ENCODE measurements at places on chromosomes 13 and 19. TPM values are rescaled to one million over a fixed set of nuclear protein-coding genes. Genes with fewer than 3 reads are reported as not detected.

DNA sequence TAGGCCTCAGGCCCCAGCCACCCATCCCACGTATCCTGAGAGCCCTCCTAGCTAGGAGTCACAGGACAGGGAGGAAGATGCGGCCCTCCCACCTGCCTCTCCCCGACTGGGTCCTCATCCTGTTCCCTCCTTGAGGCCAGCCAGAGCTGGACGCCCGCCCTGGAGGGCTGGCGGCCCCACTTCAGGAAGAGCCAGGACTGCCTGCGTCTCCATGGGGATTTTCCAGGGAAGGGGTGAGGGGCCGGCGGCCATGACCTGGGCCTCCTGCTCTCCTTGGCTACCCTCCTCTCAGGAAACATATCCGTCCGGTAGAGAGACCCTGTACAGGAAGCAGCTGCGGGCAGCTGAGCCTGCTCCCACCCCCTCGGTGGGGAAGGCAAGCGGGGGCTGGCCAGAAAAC, 11.3 kb upstream of the PRKD2 start:
- DNase-seq = no peak

DNA sequence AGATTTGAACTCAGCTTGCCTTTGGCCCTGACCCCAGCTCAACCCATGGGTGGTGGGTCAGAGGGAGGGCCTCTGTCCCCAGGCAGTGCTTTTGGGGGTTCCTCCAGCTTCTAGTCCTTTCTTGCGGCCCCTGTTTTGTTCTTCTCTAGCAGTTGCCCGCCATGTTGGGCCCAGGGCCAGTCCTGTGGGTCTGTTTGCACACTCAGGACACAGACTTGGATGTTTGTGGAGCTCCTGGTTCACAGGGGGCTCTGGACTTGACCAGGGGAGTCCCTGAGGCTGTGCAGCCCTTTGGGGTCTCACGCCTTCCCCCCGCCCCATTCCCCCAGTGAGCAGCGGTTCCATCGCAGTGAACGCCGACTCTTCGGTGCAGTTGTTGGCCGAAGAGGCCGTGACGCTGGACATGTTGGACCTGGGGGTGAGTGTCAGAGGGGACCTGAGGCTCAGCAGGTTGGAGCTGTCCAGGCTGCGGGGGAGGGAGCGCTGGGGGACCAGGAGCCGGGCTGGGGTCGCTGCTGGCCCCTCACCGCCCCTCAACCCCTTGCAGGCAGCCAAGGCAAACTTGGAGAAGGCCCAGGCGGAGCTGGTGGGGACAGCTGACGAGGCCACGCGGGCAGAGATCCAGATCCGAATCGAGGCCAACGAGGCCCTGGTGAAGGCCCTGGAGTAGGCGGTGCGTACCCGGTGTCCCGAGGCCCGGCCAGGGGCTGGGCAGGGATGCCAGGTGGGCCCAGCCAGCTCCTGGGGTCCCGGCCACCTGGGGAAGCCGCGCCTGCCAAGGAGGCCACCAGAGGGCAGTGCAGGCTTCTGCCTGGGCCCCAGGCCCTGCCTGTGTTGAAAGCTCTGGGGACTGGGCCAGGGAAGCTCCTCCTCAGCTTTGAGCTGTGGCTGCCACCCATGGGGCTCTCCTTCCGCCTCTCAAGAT, 2.5 kb downstream of the ATP5F1D start:
- DNase-seq = peak; percentile 90

- DNase-seq = no peak
Measured at GRCh38 chr13:77196052-77196618, 130.8 kb downstream of the MYCBP2 start.

GRCh38 chr13:97975848-97976609, 22.6 kb downstream of the IPO5 start:
- peak; percentile 92 for DNase-seq

GRCh38 chr13:110600980-110601379, 14.4 kb upstream of the NAXD start:
- no peak for DNase-seq

DNA sequence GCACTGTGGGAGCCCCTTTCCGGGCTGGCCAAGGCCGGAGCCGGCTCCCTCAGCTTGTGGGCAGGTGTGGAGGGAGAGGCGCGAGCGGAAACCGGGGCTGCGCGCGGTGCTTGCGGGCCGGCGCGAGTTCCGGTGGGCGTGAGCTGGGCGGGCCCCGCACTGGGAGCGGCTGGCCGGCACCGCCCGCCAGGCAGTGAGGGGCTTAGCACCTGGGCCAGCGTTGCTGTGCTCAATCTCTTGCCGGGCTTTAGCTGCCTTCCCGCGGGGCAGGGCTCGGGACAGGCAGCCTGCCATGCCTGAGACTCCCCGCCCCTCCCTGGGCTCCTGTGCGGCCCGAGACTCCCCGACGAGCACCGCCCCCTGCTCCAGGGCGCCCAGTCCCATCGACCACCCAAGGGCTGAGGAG, 405.2 kb upstream of the PRR20A start:
- peak; percentile 26 for DNase-seq

Gene DGKH
- 11.5 TPM for total RNA-seq

Gene SLC35E1
- total RNA-seq = 56.3 TPM

Gene ATP7B
- total RNA-seq = 41.3 TPM

All from testis (tissue), 5 donors.